PC-9 (cell line): ENCODE measurements at places on chromosomes 12 and 14. TPM values are rescaled to one million over a fixed set of nuclear protein-coding genes. Genes with fewer than 3 reads are reported as not detected.

DNA sequence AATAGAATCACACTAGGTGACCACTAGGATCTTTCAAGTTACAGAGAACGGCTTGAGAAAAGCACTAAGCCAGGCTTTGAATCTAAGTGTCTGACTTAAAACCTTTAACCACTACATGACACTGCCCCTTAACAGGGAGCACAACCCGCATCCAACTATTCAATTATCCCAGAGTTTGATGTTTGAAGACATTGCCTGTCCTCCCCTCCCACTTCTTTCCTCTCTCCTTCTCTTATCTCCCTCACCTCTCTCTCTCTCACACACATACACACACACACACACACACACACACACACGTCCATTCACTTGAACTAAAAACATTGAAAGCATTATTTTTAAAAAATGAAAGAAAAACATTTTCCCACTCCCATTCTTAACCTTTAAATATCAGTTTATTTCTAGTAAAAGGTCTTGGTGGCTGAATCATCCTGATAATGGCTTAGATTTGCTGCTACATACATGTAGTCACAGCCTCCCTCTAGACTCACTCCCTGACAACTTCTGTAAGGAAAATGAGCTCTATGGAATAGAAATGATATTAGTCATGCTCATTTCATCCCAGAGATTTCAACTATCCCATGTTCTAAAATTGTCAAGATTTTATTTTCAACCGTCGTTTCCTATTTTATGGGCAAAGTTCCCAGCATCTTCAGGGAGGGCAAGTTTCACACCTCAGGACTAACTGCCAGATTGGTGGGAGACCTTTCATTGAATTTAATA, 53.5 kb upstream of the RAP1B start:
- no peaks in the 10 kb centered on the region for H3K4me1 ChIP-seq
- no peak for DNase-seq
- no peaks in the 10 kb centered on the region for H3K36me3 ChIP-seq

DNA sequence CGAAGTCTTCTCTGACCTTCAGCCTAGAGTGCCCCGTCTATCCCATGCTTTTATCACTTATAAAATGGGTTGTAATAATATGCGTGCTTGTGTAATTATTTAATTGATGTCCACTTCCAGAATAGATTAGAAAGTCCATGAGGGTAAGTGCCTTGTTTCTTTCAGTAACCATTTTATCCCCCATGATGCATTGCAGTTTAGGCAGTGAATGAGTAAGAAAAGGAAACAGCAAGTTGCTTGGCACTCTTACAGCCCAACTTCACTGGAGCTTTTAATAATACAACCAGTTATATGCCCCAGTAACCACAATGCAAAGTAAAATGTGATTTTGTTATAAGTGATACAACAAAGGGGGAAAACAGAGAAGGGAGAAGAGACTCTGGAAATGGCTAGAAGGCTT, 287.3 kb downstream of the MED13L start:
- H3K4me1 ChIP-seq, result no peaks in the 10 kb centered on the region
- H3K4me3 ChIP-seq, result no peak overlapping the region
- no peak for DNase-seq
- peaks cover 19% of the 10 kb centered on the region for H3K36me3 ChIP-seq
- H3K27ac ChIP-seq, result no peak overlapping the region

DNA sequence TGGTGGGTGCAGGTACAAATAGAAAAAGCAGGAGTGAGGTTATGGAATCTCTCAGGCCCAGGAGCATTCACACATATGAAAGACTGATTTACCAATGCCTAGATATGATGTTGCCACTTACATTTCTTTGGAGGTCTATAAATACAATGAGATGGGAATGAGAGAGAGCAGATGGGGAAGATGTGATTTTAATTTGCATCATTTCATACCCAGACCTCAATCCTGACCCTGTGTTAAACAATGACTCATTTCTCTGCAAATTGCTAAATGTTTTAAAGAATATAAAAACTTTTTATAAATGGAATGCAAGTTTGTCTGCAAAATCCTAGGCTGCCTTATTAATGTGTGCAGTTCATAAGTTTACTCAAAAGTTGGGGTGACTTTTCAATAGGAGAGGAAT, 38.6 kb upstream of the GNG2 start:
- no peak overlapping the region for H3K4me3 ChIP-seq
- no peak overlapping the region for H3K27ac ChIP-seq
- no peak for DNase-seq
- H3K27me3 ChIP-seq, result no peaks in the 10 kb centered on the region

- no peak for DNase-seq
- H3K4me3 ChIP-seq, result no peak overlapping the region
- no peaks in the 10 kb centered on the region for H3K4me1 ChIP-seq
These were observed 528.4 kb upstream of the LMO3 start for GRCh38 chr12:17134315-17134714.

DNA sequence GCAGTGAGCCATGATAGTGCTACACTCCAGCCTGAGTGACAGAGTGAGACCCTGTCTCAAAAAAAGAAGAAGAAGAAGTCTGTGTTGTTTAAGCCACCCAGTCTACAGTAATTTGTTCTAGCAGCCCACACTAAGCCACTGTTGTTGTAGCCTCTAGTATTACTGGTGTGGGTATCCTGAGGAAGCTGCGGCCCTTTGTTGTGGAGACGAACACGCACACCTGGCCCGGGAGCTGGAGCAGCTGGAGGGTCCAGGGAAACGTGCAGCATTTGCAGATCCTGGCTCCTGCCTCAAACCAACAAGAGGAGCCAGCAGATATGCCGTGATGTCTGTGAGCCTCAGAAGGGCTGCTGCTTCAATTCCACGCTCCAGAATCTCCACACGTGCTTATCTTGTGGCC, 65.3 kb downstream of the MAP1LC3B2 start:
- no peaks in the 10 kb centered on the region for H3K36me3 ChIP-seq
- no peak overlapping the region for H3K27ac ChIP-seq
- H3K4me1 ChIP-seq, result no peaks in the 10 kb centered on the region
- 0 out of 2 replicates have a peak, but pooled peaks cover 6% of the 10 kb centered on the region for H3K27me3 ChIP-seq

DNA sequence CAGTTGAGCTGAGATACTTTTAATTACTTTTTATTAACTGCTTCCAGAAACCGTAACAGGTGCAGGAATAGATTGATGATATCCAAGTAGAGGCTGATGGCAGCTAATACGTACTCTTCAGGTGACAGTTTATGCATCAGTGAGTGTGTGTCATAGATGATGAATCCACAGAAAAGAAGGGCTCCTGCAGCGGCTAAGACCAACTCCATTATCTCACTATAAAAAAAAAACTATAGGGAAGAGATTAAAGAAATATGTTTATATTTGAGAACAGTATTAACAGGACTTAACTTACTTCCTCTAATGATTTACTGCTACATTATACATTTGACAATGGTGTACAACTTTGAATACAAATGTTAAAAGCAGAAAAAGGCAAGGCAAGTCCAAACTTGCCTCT, 7.4 kb upstream of the LLPH start:
- DNase-seq, result no peak
- no peak overlapping the region for H3K27ac ChIP-seq
- no peaks in the 10 kb centered on the region for H3K27me3 ChIP-seq
- peaks cover 30% of the 10 kb centered on the region; the same call in 1 of the 2 replicates for H3K36me3 ChIP-seq
- no peak overlapping the region for H3K4me3 ChIP-seq
- 0 out of 2 replicates have a peak, but pooled peaks cover under 1% of the 10 kb centered on the region for H3K4me1 ChIP-seq

DNA sequence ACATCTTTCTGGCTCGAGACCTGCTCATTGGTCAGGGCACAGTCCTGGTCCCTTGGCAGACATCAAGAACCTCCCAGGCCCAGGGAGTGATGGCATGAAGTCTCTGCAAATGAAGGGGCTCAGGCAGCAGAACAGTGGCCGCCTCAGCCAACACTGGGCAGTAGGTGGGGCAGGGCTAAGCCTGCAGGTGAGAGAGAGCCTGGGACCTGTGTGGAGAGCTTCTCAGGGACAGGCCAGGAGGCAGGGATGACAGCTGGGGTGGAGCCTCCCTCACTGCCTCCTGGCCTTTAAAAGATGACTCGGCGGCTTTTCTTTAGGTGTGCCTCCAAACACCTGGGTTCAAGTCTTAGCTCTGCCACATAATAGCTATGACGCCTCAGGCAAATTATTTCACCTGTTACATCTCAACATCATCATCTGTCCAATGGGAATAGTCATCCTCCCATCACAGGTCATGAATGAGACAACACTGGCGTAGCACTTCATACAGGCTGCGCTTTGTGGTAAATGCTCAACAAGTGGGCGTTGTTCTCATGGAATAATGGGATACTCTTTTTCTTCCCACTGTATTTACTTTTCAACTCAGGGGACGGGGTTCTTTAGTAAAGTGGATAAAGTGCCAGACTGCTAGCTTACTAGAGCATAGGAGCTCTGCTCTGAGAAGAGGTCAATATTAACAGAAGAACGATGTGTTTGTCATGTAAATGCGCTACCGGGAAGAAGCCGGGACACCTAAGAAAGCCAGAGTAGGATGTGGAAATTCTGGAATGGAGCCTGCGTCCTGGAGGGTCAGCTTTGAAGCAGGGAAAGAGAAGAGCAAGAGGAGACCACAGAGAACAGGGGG, 277.4 kb downstream of the FOXN3 start:
- H3K27me3 ChIP-seq, result 0 out of 2 replicates have a peak, but pooled peaks cover 9% of the 10 kb centered on the region
- H3K27ac ChIP-seq, result no peak overlapping the region
- H3K4me3 ChIP-seq, result no peak overlapping the region
- no peak for DNase-seq

DNA sequence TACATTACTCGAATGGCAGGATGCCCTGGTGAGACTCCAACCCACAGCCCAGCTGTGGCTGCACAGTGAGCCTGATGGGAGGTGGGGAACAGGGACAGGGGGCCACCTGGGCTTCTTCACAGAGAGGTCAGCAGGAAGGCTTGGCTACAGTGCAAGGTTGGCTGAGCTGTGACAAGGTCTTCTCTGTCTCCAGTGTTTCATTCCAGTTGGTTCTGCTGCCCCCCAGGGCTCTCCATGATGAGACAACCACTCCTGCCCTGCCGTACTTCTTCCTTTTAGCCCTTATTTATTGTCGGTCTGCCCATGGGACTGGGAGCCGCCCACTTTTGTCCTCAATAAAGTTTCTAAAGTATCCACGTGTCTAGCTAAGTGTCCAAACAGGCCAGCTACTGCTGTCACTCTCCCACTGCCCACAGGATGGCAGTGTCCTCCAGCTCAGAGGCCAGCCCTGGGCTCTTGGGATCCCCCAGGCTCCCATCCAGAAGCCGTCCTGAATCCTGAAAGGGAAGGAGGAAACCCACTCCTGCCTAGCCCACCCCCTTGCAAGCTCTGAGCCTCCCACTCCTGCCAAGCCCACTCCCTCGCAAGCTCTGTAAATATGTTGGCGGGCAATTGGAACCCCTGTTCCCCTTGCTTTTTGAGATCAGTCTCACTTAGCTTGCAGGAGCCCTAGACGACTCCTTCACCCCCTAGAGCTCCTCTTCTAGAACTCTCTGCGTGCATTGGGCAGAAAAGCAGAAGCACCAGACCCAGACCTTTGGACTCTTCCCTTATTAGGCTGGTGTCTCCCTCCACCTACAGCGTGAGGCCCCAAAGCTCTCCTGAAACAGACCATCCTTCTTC, 5.4 kb downstream of the C1QL4 start:
- no peak overlapping the region for H3K4me3 ChIP-seq
- H3K27ac ChIP-seq, result no peak overlapping the region
- no peak for DNase-seq
- no peaks in the 10 kb centered on the region for H3K36me3 ChIP-seq
- no peaks in the 10 kb centered on the region for H3K27me3 ChIP-seq

DNA sequence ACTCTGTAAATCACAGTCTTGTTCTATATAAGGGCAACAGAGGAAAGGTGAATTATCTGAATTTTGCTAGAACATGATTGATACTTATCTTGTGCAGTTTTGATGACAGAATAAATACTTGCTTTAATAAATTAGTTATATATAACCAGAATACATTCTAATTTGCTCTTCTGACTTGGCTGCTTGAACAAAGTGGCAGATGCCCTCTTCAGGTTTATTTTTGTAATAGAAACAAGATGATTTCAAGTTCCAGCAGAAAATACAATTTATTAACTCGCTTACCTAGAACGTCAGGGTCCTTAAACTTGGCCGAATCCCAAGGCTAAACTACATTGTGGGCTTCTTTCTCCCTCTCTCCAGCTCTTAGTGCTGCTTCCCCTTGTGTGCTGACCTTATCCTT, 57.6 kb upstream of the SSTR1 start:
- no peaks in the 10 kb centered on the region for H3K36me3 ChIP-seq
- no peak for DNase-seq
- no peak overlapping the region for H3K27ac ChIP-seq
- H3K4me3 ChIP-seq, result no peak overlapping the region

GRCh38 chr12:105378911-105379310, 48.4 kb downstream of the C12orf75 start:
- no peak overlapping the region for H3K27ac ChIP-seq
- DNase-seq, result no peak
- no peaks in the 10 kb centered on the region for H3K36me3 ChIP-seq
- H3K4me3 ChIP-seq, result no peak overlapping the region

DNA sequence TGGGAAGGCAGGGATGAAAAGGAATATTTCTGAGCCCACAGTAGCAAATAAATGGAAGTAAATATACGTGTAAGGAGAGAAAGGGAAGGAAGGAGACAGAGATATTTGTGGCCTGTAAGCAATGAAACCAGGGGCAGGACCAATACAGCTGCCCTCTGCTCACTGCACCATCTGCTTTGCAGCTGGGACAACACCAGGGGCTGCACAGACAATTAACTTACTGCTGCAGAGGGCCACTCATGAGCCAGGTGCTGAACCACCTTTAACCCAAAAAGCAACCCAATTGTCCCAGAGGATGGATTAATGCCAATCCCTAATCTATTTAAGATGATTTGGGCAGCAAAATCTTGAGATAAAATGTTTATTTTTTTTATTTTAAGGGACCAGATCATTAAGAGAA, 30.6 kb upstream of the TMX1 start:
- H3K27me3 ChIP-seq, result no peaks in the 10 kb centered on the region
- H3K27ac ChIP-seq, result no peak overlapping the region
- no peaks in the 10 kb centered on the region for H3K36me3 ChIP-seq

DNA sequence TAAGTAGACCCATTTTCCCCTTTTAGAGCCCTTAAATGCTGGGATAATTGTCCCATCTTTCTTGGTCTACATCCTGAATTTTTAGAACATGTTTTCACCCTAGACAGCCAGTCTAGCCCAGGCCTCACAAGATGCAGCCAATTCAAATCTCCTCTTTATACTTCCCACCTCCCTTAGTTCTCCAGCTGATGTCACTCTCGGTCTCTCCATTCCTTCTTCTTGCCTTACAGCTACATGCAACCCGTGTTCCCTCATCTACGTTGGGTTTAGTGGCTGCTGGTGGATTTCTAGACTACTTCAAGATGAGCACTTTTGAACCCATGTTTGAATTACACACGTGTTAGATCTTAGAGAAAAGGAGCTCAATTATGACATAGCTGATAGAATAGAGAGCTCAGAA, 132.0 kb downstream of the PPM1H start:
- no peak overlapping the region for H3K4me3 ChIP-seq
- H3K4me1 ChIP-seq, result peaks cover 13% of the 10 kb centered on the region
- no peaks in the 10 kb centered on the region for H3K27me3 ChIP-seq
- no peaks in the 10 kb centered on the region for H3K36me3 ChIP-seq

The CD69 gene
- total RNA-seq, result not detected in 2 replicates

The ITGB7 gene
- 2.4 and 3.3 TPM in 2 replicates for total RNA-seq

The SLC2A13 gene
- 1.0 and 1.6 TPM in 2 replicates for total RNA-seq

The TMEM121 gene
- 1.0 and 1.1 TPM in 2 replicates for total RNA-seq

The CARMIL3 gene
- total RNA-seq, result not detected in 2 replicates

The GPATCH2L gene
- total RNA-seq, result 124 and 142 TPM in 2 replicates
